Bladder microvascular endothelial cell (primary cell): ENCODE measurements at places on chromosomes 6 and 20. TPM values are rescaled to one million over a fixed set of nuclear protein-coding genes. Genes with fewer than 3 reads are reported as not detected.

Gene CCN5
- not detected in 2 replicates for total RNA-seq

Gene TEAD3
- total RNA-seq, result under 0.01 and 0.31 TPM in 2 replicates

Gene RSPO4
- total RNA-seq, result not detected in 2 replicates

Gene SLA2
- total RNA-seq, result not detected in 2 replicates

Gene RIPPLY2
- total RNA-seq, result 0.19 TPM in 1 of 2 replicates, not detected in the other

Gene SAMD5
- total RNA-seq, result 0.65 and 0.69 TPM in 2 replicates

Gene DEFB124
- total RNA-seq, result not detected in 2 replicates

Gene PIGT
- 13.0 and 30.6 TPM in 2 replicates for total RNA-seq

Gene MAP7
- 0.16 and 0.63 TPM in 2 replicates for total RNA-seq

Gene ANGPT4
- not detected in 2 replicates for total RNA-seq

Gene ABHD16B
- total RNA-seq, result not detected in 2 replicates

Gene KIF13A
- 56.0 and 94.0 TPM in 2 replicates for total RNA-seq
